Central memory CD4-positive, alpha-beta T cell (primary cell): ENCODE measurements at places on chromosomes 3 and 15.

DNA sequence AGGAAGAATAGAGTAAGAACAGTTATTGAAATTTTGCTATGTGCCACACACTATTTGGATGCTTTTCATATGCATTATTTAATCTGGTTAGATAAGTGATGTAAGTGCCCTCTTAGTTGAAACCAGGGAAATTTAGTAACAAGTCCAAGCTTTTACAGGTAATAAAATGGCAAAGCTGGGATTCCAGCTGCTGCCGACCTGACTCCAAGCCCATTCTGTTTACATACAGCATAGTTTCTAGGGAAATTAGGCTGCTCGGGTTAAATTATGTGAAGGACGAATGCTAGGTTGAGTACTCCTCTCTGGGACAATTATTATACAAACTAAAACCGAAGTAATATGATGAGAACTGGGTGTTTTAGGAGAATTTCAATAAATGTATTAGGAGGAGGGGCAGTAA, 38.7 kb upstream of the FAH start:
- DNase-seq, result no peak

- DNase-seq, result no peak
These were observed 516.9 kb downstream of the GABRG3 start for GRCh38 chr15:27487846-27488245.

- no peak for DNase-seq
These were observed 288.6 kb downstream of the UACA start for GRCh38 chr15:70474471-70475406.

DNA sequence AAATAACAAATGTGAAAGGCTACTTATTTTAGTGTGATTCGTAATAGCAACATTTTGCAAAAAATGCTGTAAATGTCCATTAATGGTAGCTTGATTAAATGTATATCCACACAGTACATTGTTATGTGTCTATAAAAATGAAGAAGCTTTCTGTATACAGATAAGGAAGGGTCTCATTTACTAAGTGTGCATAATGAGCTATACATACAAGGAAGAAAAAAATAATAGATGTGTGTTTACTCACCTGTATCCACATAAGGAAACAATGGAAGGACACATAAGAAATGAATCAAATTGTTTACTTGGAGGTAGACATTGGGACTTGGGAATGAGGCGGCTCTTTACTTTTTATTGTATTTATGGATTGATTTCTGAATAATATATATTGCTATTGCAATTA, 34.9 kb downstream of the MED12L start:
- no peak for DNase-seq

GRCh38 chr15:79562403-79562815, 130.3 kb downstream of the MINAR1 start:
- DNase-seq, result no peak

- no peak for DNase-seq
These were observed 74.8 kb upstream of the CACNA2D3 start for GRCh38 chr3:54047568-54047967.

DNA sequence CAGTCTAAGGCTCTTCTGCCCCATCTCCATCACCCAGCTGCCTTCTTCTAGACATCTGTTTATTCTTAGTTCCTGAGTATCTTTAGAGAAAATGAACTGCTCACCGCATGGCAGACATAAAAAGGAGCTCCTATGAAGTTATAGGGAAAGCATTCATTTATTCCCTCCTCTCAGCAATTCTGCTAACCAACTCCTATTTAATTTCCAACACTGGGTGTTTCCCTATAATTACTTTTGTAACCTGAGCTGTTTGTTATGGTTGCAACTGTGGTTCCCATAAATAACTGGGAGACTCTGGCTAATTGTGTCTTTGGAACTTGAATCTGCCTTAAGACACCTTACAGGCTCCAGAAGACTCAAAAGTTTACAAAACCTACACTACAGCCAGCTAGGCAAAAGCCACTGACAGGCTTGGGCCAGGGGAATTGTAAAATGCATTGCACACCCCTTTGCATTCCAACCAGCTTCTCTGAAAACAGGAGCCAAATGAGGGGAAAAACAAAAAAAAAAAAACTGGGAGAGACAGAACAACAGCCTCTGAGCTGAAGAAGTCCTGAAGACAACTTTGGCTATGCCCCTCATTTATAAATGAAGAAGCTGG, 231.5 kb upstream of the FEZF2 start:
- DNase-seq, result no peak

GRCh38 chr3:151404316-151404715, 19.8 kb upstream of the P2RY12 start:
- no peak for DNase-seq

GRCh38 chr3:27978440-27978839, 256.3 kb upstream of the EOMES start:
- DNase-seq, result no peak
